CD8-positive, alpha-beta T cell (primary cell): ENCODE measurements at places on chromosomes 12 and 14.

DNA sequence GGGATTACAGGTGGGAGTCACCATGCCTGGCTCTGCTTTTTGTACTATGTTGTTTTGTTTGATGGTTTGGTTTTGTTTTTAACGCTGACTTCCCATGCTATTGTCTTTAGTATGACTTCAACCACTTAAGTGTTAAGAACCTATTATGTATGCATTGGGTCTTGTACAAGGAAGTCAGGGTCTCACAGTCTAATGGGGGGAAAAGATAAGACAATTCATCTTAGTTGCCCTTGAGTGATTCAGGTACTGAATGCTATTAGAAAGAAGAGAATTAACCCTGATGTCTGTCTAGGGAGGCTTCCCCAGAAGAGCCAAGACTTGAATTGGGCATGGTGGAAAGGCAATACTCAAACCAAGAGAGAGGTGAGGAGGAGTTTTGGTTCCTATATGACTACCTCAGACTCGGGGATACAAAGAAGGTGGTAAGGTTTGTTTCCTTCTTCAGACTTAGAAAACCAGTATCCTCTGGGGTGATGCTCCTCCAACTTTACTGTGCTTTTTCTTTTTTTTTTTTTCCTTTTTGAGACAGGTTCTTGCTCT, 64.6 kb downstream of the SUSD6 start:
- DNase-seq = no peak

GRCh38 chr12:15074351-15074750, 101.5 kb downstream of the PDE6H start:
- DNase-seq = no peak

DNA sequence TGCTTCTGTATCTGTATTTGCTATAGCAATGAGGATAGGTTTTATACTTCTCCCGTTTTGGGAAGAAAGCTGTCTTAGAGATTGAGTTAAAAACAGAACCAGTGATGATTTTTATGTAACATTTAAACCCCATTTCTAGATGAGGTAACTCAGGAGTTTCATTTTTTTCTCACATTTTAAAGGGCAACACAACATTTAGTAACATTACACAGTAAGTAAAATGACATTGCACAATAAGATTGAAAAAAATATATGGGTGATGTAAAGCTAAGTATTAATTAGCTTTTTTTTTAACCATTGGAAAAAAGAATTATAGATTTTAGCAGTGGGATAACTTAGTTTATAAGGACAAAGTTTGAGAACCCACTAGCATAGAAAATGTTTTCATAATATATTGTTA, 25.2 kb upstream of the SCFD1 start:
- DNase-seq = no peak

GRCh38 chr14:24848102-24848790, 201.7 kb downstream of the STXBP6 start:
- DNase-seq = no peak

DNA sequence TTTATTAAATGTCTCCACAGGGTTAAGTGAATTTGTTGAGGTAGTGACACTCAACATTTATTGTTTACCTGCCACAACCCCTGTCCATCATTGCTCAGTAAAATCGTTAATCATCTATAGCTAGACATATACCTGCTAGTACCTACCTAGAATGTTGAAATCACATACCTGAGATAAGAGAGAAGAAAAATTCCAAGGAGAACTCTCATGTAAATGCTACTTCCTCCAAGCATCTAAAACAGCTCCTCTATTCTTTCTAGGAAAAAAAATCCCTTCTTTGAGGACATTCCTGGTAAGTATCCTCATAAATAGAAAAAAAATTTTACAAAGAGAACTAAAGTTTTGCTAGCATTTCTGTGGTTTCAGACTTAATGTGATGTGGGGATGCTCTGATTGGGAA, 325.1 kb downstream of the DAD1 start:
- no peak for DNase-seq

- DNase-seq = no peak
These were observed 200.7 kb upstream of the SLC38A2 start for GRCh38 chr12:46573347-46573658.

GRCh38 chr12:46555406-46555852, 182.9 kb upstream of the SLC38A2 start:
- DNase-seq = no peak

GRCh38 chr12:131348646-131349045, 362.2 kb upstream of the SFSWAP start:
- DNase-seq = no peak

GRCh38 chr14:86712176-86712575, 1182.2 kb downstream of the FLRT2 start:
- DNase-seq = no peak

- no peak for DNase-seq
These were observed 1.8 kb downstream of the KITLG start for GRCh38 chr12:88578276-88579160.

- DNase-seq = no peak
These were observed 126.5 kb downstream of the DYRK2 start for GRCh38 chr12:67774983-67775587.

- DNase-seq = no peak
These were observed 17.8 kb upstream of the CD9 start for GRCh38 chr12:6182279-6182898.

DNA sequence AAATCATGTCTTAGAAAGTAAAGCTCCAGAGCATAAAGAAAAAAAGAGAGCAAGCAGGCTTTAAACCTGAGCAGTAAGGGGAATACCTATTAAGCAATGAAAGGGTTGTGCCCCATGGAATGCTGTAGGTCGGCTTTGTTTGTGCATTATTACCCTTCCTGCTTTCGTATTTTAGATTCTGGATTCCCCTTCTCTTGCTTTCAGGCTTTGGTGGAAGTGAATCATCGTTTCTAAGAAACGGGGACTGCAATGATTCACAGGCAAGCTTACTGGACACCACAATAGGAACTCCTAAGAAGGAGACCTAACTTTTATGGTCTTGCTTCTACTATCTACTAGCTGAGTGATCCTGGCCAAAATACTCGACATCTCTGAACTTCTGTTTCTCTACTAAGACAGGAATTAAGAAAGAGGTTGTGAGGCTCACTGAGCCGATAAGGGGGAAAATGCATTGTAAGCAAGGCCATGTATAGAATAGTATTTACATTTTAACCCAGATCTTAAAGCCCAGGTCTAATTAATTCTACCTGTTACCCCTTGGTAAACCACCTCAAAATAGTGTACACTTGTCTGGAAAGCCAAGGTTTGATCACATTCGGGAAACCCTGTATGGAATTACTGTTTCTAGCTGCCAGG, 1.2 kb upstream of the BMAL2 start:
- DNase-seq = no peak

GRCh38 chr12:39619660-39620433, at the start of gene ABCD2:
Gene ABCD2 (minus strand): TSS chr12:39619803. CDS start chr12:39619615, 188 bp downstream.
- peak; percentile 79 for DNase-seq

- no peak for DNase-seq
These were observed 25.4 kb upstream of the NEDD1 start for GRCh38 chr12:96881608-96882007.
